Stimulated activated CD4-positive, alpha-beta T cell treated with anti-CD3 and anti-CD28 coated beads, TNF-alpha, amount 100 ng/mL, for 4 hours (primary cell): ENCODE measurements at places on chromosomes 2 and 18.

DNA sequence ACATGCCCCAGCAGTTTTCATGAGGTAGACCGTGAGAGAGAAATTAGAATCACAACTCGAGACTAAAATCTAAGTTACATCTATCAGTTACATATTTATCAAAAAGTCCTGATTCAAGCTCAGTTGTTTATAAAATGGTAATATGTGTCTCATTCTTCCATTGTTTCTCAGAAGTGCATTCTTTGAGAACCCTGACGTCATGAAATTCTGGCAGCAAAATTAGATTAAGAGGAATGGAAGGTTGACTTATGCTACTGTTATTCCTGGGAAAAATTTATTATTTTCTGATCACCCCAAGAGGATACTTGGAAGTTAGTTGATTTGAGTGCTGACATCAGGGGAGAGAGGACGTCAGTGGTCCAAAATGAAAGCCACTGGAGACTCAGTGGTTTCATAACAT lies 1864.8 kb upstream of the LRRTM1 start:
- no peak for DNase-seq

DNA sequence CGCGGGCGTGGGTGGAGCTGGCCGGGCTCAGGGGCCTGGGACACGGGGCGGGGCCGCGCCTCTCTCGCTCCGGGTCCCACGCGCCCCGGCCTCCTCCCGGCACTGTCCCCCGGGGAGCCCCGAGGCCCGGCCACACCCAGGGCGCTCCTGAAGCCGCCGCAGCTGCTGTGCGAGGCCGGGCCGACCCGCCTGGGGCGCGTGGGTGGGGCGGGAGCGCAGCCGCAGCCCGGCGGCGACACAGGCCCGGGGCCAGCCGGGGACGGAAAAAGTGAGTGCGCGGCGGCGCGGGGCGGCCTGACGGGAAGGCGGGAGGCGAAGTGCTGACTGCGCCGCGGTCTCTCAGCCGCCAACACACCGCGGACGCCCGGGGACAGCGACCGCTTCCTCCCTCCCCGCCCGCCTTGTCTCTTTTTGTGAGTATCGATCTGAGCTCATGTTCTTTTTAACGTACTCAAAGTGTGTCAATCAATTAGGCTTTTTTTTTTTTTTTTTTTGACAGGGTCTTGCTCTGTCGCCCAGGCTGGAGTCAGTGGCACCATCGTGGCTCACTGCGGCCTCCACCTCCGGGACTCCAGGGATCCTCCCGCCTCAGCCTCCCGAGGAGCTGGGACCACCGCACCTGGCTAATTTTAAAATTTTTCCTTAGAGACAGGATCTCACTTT lies 14.5 kb downstream of the PDCD1 start:
- DNase-seq, result peak; percentile 72

GRCh38 chr2:218274586-218274985 lies 4.3 kb downstream of the PNKD start:
- DNase-seq, result no peak

DNA sequence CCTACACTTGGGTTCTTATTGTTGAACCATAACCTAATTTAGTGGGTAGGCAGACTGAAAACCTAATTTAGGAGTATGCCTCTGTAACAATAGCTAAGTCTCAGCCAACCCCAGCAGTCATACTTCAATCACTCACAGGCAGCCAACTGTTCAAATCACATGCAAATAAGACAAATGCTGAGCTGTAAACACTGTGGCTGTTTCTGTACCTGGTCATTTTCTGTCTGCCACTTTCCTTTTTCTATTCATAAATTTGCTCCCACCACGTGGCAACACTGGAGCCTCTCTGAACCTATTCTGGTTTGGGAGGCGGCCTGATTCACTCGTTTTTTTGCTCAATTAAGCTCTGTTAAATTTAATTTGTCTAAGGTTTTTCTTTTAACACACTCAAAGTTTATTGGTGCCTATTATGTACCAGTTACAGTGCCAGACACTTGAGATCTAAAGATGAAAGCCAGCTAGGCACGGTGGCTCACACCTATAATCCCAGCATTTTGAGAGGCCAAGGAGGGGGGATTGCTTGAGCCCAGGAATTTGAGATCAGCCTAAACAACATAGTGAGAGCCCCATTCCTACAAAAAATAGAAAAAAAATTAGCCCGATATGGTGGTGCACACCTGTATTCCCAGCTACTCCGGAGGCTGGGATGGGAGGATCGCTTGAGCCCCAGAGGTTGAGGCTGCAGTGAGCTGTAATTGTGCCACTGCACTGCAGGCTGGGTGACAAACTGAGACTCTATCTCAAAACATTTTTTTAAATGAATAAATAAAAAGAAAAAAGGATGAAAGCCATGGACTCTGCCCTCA lies 41.1 kb downstream of the THNSL2 start:
- DNase-seq, result no peak

GRCh38 chr2:62300925-62301324 lies 105.0 kb downstream of the B3GNT2 start:
- DNase-seq, result no peak

DNA sequence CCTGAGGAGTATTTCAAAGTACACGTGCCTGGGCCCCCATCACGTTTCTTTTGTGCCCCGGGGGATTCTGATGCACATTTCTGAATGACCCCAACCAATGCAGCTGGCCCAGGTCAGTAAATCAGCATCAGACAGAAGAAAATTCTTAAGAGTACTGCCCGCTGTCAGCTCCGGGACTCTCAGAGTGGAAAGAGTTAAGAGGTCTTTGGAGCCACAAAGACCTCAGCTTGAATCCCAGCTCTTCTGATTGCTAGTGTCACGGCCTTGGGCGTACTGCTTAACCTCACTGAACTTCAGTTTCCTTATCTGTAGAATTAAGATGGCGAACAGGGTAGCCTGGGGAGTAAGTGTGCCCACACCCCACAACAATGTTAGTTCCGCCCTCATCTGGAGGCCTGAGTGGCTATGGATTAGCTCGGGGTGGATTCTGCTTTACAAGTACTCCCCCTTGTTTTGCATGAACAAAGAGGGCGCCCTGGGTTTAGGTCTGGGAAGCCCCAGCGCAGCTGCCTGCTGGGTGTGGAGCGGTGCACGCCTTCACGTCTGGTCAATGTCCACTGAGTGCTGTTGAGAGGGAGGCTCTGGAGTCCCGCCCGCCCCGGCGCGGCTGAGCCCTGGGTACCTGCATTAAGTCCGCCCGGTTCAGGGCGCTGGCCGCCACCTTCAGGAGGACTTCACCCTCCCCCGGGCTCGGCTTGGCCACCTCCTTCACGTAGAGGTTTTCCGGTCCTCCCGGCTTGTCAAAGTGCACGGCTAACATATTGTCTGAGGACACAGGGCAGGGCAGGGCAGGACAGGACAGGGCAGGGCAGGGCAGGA lies 858 bp downstream of the TP53I3 start:
- DNase-seq, result no peak

DNA sequence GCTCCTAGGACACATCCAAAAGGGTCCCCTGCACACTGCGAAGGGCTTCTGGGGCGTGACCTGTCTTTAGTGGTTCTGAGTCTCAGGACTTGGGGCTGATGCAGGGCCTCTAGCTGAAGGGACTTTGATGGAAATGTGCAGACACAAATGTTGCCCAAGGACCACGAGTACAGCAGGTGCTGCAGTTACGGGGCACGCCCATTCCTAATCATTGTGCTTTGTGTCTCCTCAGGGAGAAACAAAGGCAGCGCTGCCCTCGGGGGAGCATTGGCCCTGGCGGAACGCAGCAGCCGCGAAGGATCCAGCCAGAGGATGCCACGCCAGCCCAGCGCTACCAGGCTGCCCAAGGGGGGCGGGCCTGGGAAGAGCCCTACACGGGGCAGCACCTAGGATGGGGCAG lies 8.0 kb downstream of the TUBA3E start:
- DNase-seq, result no peak

GRCh38 chr2:134154246-134154645 lies 99.6 kb upstream of the MGAT5 start:
- DNase-seq, result no peak

- no peak for DNase-seq
These were observed 8.7 kb upstream of the AGFG1 start for GRCh38 chr2:227462972-227463931.

- no peak for DNase-seq
These were observed 47.5 kb downstream of the EPAS1 start for GRCh38 chr2:46344706-46345105.

- DNase-seq, result peak; percentile 11
These were observed 57.4 kb downstream of the ADI1 start for GRCh38 chr2:3461801-3462492.

- no peak for DNase-seq
These were observed 53.1 kb upstream of the DTNB start for GRCh38 chr2:25726522-25726921.

GRCh38 chr2:233690444-233690843 lies 2.2 kb upstream of the UGT1A6 start:
- DNase-seq, result no peak

DNA sequence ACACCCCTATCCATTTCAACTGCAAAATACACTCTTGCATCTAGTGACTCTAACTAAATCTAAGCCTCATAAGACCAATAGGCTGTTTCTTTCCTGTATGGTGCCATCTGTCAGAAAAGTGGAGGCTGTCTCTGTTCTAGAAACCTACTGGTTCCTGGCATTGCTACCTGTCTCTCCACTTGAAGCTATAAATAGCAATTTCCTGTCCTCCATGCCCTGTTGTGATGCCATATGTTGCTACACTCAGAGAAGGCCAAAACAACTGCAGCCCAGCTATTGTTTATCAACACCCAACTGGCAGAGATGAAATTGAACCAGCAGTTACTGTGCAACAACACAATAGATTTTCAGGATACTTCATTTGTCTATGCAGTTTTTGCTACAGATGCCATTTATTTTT lies 1355.1 kb upstream of the SLC39A10 start:
- DNase-seq, result no peak

- DNase-seq, result no peak
These were observed 8.8 kb downstream of the PRLH start for GRCh38 chr2:237574894-237575868.

DNA sequence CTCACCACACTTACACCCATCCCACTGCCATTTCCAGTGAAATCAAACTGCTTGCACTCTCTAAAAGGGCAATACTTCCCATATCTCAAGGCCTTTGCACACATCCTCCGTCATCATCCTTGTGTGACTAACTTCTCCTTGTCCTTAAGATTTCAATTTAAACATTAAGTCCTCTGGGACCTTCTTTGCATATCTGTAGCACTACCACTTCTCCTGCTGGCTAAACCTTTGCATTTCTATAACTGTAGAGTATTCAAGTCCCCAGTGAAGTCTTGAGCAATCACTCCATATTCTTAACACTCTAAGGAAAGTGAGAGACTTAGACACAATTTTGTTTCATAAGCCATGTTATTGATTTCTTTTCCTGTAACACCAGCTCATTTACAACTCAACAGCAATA lies 136.8 kb upstream of the EPHA4 start:
- DNase-seq, result no peak

- DNase-seq, result no peak
These were observed 928 bp upstream of the FOSL2 start for GRCh38 chr2:28391564-28392296.

- no peak for DNase-seq
These were observed 94.8 kb downstream of the DLGAP1 start for GRCh38 chr18:4360221-4360715.
